ENCODE measurements at places on chromosomes 4 and X.
A peak's percentile ranks its signal among the peaks of the same experiment; 100 is the strongest.

- DNase-seq, result no peak
These were observed 82.4 kb upstream of the TMEM150C start for GRCh38 chr4:82643994-82644733.

DNA sequence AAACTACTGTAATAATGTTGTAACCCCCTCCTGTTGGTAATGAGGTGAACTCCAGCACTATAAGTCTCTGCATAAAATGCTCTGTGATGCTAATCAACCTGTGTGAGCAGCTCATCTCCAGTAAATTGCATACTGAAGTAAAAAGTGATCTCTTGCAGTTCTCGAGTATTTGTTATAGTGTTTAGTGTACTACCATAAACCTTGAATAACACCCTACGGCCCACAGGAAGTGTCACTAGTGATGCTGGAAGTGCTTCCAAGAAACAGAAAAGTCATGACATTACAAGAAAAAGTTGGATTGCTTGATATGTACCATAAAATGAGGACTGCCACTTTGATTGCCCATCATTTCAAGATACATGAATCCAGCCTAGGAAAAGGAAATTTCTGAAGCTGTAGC is 39.0 kb downstream of the IL15 start:
- DNase-seq, result no peak

DNA sequence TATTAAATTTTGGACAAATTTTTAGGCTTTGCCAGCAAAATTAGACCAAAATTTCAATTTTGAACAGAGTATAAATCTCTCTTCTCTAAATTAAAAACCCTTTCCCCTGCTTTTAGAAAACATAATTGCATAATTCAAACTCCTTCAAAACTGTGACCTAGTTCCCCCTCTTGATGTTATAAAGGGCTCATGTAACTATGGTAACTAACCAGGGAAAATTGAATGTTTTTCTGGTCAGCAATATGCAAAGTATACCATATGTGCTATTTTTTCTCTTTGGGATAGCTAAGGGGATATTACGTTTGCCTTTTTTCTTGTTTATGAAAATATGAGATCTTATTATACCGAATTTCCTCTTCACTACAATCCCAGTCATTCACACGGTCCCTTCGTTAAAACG is 5.1 kb upstream of the ING2 start:
- DNase-seq, result no peak

DNA sequence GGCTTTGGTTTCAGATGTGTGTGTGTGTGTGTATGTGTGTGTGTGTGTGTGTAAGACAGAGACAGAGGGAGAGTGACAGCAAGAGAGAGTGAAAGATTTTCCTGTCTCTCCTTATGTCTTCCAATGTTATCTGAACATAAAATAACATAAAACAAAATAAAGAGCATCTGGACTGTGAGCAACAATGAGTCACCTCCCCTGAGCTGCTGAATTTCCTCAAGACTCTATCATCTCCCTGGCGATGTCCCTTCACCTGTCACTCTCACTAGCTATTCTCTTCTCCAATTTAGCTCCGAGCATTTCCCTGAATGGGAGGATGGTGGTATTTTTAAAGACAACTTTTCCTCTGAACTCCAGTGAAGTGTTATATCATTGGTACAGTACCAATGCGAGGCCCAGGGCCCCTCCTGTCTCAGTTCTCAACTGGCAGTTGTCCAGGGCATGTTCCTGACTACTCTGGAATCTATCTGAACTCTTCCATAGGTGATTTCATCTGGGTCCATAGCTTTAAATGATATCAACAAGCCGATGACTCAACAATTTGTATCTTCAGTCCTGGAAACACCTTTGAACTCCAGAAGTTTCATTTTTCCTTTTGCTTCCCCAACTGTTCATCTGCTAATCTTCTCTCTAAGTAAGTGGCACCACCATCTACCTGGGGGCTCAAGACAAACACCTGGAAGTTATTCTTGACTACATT is 195.0 kb upstream of the CLNK start:
- no peak for DNase-seq

- no peak for DNase-seq
These were observed 46.5 kb downstream of the JAKMIP1 start for GRCh38 chr4:6153874-6154273.

GRCh38 chrX:151870602-151871001 is 42.1 kb upstream of the MAGEA4 start:
- DNase-seq, result no peak

- DNase-seq, result no peak
These were observed 91.4 kb downstream of the UNC5C start for GRCh38 chr4:95457353-95457752.

DNA sequence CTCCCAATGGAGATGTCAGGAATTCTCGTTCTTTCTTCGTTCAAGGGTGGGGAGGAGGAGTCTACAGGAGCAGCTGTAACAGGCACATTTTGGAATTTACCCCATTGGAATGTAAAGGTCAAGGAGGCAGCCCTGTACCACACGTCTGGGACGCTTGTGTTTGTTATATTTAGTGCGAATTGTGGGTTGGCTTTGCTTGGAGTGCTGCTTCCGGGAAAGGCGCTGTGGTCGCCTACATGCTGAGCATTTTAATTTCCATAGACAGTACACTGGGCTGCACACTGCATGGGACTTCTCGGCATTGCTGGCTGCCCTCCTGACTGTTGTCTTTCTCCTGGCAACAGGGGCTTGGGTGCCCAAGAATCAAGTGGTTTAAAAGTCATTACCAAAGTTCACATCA is 12.8 kb downstream of the GYG2 start:
- no peak for DNase-seq

DNA sequence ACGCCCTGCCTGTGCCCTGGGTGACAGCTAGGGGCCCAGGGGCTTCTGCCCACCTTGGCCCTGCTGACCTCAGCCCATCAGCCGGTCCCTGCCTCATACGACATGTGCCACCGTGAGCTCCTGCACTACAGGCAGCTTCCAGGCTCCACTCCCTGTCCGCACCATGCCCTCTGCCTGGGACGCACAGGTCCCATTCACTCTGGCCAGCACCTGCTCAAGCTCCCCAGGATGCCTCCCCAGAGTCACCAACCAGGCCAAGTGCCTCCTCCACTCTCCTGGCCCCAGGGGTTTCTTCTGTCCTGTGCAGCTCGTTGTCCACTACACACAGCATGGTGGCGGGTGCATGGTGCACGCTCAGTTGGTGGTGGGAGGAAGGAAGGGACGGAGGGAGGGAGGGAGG is 20.2 kb upstream of the MRFAP1 start:
- no peak for DNase-seq

DNA sequence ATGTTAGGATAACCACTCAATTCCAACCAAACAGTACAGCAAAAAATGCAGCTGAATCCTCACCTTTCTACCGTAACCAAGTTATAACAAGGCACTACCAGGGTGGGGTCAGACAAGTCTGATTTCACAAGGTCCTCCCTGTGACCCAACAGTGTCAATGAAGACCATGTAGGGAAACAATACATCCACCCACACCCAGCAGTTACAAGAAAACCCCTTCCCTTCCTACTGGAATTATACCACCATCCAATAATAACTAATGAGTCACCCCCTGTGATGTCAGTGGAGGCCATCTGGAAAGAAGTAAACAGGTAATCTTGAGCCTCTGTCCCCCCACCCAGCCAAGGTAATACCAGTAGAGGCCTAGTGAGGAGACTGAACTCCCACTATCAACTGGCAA is 117.6 kb downstream of the FGF16 start:
- no peak for DNase-seq

GRCh38 chr4:3709846-3710441 is 56.2 kb upstream of the ADRA2C start:
- DNase-seq, result peak; percentile 8

GRCh38 chr4:85475631-85476233 is 782 bp downstream of the ARHGAP24 start:
- DNase-seq, result peak; percentile 45

DNA sequence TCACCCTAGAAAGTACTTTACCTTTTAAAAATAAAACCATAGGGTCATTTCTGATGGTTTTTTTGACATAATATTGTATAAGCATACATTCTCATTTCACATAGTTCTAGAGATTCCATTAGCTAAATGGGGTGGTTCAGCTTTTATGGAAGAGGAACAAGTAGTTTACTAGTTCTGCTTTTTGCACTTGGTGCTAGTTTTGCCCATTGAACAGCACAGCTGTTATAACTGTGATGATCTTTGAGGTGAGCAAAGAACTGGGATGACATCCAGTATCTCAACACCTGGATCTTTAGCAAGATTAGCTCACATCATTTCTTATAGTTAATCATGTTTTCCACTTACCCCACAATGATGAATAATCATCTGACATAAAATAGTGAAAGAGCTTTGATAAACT is 40.9 kb downstream of the MOB1B start:
- no peak for DNase-seq

- DNase-seq, result peak; percentile 6
These were observed 48.1 kb upstream of the TSPAN7 start for GRCh38 chrX:38513112-38513742.

DNA sequence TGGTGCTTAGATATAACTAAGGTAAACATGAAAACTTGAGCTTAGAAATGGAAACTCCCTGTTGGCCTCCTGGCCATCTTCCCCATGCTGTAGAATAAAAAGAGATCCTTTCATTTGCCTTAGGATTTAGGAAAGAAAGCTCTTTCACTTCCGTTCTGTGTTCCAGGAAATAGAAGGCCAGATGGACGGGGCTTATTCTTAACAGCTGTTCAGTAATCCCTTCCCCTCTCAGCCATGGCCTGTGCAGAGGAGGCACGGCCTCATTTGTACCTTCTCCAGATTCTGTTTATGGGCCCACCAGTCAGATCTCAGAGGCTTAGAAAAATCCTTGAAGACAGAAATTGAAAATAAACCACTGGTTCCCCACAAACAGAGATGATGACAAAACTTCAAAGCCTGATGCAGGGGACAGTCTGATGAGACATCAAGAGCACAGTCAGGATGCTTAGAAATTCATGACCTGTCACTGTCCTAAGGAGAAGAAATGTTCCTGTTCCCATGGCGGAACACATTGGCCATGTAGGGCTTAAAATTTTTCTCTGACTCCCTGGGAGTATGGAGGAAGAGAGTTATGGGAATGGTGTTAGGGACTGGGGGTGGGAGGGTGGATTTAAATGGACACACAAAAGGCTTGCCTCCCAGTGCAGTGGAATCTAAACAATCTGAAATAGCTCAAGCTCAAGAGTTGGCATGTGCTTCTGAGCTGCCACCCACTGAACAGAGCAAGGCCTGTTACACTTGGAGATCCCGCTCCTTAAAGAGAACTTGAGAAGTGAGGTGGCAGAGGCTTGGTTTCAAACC is 188.8 kb downstream of the SOWAHB start:
- DNase-seq, result no peak

GRCh38 chr4:123787512-123788080 is 391.0 kb downstream of the SPRY1 start:
- DNase-seq, result no peak

- DNase-seq, result no peak
These were observed 47.8 kb downstream of the BEX3 start for GRCh38 chrX:103423955-103424638.
